ENCODE measurements at places on chromosomes 6 and 20.

DNA sequence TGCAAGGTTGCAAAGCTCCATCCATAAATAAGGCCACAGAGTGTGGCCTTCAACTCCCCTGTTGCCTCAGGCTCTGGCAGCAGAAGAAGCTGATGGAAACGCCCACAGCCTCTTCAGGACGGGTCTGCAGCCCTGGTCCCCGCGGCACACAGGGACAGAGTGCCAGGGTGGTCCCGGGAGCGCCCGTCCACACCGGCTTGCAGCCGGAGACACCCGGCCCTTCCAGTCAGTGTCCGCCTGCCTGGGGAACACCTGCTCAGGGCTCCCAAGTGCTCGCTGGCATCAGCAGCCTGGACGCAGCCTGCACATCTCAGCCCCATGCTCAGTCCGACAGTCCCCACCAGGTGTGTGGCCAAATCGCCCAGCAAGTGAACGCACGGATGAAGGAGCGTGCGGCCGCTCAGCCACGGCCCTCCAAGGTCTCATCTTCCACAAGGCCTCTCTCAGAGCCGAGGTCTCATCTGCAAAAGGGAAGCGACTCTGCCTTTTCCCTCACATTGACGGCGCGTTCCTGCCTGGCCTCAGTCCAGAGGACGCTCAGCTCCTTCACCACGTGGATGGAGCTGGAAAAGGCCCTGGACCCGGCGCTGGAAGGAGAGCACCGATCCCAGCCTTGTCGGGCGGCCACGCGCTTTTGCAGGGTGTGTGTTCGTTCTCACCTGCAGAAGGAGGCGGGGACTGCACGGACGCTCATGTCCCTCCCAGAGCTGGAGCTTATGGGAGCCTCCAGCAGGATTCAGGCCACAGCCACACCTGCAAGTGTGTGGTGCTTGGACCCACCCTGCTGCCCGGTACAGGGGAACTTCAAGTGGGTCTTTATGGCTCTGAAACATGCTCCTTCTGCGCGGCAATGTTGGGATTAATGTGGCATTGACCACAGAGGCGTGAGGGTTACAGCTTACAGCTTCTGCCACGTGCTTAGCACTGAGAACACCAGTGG is 180.4 kb downstream of the DLL1 start:
- no peak for DNase-seq

DNA sequence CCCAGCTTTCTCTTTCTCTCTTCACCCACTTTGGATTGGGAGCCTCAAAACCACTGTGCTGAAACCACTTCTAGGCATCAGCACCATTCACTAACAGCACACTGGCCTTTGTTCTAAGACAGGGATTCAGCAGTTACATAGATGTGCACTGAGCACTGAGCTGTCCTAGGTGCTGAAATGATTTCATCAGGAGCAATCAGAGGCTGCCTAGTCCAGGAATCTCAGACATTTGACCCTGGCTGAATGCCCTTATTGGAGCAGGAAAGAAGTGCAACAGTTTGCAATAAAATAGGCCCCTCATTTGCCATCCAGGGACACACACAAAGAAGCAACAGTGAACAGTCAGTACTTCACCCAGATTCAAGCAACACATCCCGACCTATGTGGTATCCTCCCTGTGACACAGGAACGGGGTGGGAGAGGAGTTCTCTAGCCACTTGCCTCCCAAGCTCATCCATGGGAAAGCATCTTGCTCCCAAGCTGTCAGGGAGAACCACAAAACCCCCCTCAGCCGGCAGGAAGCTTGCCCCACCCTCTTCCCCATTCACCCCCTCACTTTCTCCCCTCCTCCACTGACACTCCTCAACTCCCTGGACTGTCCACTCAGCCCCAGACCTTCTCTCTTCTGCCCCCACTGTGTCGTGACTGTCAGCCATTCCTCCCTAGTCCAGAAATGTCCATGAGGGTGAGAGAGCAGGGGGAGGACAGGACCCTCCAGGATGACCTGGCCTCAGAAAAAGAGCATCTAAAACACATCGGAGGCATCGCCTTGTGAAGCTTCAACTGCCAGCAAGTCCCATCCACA is 304.4 kb downstream of the PREX1 start:
- DNase-seq = no peak

DNA sequence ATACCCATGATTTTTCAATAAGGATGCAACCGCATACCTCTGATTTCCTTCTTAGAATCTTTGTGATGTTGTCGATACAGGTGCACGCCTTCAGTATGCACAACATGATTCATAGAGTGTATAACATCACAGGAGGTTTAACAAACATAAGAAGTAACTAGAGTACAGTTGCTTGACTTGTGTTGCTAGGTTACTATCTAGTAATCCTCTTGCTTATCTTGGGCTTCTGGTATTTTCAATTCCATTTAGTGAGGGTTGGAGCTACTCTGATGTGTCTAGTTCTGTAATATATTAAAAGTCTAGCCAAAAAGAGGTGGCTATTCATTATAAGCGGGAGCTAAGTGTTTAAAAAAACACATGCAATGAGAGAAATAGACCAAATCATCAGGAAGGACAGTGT is 85.5 kb upstream of the TENT5A start:
- DNase-seq = no peak

GRCh38 chr6:88882536-88882935 is 80.9 kb downstream of the RNGTT start:
- DNase-seq = no peak

GRCh38 chr6:152423216-152424103 is 213.7 kb downstream of the SYNE1 start:
- no peak for DNase-seq

GRCh38 chr6:6560909-6561308 is 27.6 kb upstream of the LY86 start:
- DNase-seq = no peak

GRCh38 chr6:8888468-8888867 is 453.1 kb upstream of the SLC35B3 start:
- DNase-seq = no peak

- no peak for DNase-seq
Observed at GRCh38 chr20:59606566-59606965, 2.2 kb downstream of the PHACTR3 start.

GRCh38 chr20:44104798-44105517 is 82.0 kb downstream of the JPH2 start:
- DNase-seq = no peak

GRCh38 chr6:41370488-41371111 is 35.2 kb downstream of the NCR2 start:
- DNase-seq = no peak

All from stimulated activated CD4-positive, alpha-beta T cell treated with anti-CD3 and anti-CD28 coated beads, Interleukin-12 subunit alpha, Interleukin-12 subunit beta, amount 100 ng/mL, for 48 hours (primary cell).